ENCODE measurements at places on chromosomes 2 and 18.
A peak's percentile ranks its signal among the peaks of the same experiment; 100 is the strongest.

GRCh38 chr2:97745474-97746174 lies 32.2 kb downstream of the ZAP70 start:
- no peak for DNase-seq

GRCh38 chr2:112658839-112659667 lies 13.3 kb downstream of the SLC20A1 start:
- DNase-seq = no peak

DNA sequence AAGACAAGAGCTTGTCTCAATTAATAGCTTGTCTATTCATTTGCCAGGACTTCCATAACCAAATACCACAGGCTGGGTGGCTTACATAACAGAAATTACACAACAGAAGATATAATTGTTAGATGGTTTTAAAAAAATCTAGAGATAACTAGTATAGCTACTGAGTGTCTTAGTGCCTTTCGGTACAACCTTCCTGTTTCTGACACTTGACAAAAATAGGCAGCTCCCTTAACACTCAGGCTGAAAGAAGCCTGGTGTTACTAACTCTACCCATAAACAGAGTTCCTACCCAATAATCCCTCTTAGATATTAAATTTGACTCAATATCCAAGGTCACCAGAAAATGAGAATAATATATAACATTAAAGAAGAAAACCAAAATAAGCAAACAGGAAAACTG lies 129.7 kb downstream of the BARD1 start:
- DNase-seq = no peak

DNA sequence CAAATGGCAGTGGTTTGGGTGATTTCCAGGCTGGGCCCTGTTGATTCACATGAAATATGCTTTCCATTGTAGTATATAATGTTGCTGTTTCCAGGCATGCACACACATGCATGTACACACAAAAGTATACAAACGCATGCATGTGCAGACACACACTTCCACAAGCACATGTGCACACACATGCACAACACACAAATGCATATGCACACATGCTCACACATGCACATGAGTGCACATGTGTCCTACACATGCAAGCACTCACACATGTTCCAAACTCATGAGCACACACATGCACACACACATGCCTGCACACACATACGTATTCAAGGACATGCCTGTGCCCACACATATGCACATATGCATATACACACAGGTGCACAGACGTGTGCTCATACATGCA lies 30.6 kb downstream of the SNTG2 start:
- DNase-seq = no peak

GRCh38 chr2:174704642-174705041 lies 59.6 kb downstream of the CHRNA1 start:
- no peak for DNase-seq

DNA sequence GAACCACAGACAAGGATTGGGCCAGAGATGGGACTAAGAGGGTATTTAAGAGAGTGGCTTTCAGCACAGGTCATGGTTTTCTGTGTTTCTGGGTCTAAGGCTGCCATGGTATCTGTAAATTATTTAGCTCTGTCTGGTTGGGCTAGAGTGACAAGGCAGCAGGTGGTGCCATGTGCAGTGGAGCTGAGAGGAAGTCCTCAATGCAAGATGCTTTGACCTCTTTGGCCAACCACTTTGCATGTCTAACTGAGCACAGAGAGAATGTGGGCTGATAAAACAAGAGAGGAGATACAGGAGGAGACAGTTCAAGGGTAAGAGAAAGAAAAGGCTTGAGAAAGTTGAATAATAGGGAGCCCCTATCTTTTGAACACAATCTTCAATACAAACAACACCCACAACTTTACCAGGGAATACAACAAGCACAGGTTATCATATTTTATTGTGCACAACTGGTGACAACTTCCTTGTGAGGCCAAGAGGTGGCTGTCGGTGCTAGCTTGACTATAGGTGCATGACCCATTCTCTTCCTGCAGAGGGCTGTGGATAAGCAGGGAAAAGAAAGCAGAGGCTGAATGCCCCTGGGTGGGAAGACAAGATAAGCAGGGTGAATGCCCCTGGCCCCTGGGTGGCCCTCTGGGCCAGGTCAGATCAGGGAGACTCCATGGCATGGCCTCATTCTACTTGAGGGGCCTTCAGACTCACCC lies 12.3 kb downstream of the FLACC1 start:
- peak; percentile 25 for DNase-seq

- DNase-seq = no peak
These were observed 118.1 kb downstream of the MSH2 start for GRCh38 chr2:47520825-47521665.

- DNase-seq = no peak
These were observed 157.8 kb downstream of the BCL2 start for GRCh38 chr18:63161761-63162195.

- no peak for DNase-seq
These were observed 67.7 kb downstream of the ARHGAP28 start for GRCh38 chr18:6797171-6797570.

DNA sequence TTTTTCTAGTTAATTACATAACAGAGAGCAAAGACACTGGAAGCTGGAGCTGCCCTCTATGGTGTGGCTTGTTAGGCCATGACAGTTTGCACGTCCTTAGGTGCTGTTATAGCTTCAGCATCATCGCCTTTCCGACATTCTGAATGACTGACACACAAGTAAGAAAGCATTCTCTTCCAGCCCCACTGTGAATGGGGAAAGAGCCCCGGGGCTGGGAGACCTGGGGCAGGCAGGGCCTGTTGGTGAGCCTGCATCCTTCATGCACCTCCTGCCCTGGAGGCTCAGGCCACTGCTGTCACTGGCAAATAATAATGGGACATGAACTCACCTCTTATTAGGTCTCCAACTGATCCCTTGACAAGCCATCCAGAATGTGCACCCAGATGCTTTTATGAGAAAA lies 71.8 kb downstream of the VAPA start:
- DNase-seq = no peak

DNA sequence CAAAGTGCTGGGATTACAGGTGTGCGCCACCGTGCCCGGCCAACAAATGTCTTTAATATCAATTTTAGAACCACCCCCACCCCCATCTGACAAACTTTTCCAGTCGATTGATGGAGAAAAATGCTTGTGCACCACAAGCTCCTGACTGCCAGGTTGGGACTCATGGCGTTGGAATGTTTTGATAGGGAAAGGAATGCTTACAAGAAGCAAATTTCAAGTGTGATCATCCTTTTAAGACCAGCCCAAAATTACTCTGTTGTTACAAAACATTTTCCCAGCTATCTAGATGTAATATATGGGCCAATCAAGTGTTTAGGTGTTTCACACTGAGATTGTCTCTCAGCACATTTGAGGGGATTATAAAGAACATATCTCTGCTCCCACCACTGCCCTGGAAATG lies 45.2 kb downstream of the UBXN4 start:
- DNase-seq = no peak

- DNase-seq = no peak
These were observed 35.4 kb downstream of the B4GALT6 start for GRCh38 chr18:31648966-31649429.

- DNase-seq = no peak
These were observed 6.2 kb downstream of the ESPNL start for GRCh38 chr2:238106339-238106697.

DNA sequence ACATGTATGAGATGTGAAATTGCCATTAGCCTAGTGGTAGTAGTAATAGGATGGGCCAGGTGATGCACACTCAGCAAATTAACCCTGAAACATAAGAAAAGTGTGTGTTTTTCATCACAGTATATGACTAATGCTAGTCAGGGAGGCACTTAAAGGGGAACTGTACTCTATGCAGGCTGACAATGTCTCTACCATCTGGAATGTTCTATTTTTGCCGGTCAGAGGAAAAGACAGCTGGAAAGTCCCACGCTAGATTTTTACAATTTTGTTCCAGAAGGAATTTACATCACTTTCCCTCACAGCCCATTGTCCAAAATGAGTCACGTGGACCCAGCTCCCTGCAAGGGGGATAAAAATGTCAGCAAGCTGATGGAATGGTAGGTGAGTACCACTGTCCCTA lies 746.3 kb upstream of the CHAC2 start:
- no peak for DNase-seq

- no peak for DNase-seq
These were observed 174.7 kb downstream of the MTX2 start for GRCh38 chr2:176443946-176444345.

GRCh38 chr2:39181297-39181696 lies 60.4 kb upstream of the SOS1 start:
- DNase-seq = no peak

DNA sequence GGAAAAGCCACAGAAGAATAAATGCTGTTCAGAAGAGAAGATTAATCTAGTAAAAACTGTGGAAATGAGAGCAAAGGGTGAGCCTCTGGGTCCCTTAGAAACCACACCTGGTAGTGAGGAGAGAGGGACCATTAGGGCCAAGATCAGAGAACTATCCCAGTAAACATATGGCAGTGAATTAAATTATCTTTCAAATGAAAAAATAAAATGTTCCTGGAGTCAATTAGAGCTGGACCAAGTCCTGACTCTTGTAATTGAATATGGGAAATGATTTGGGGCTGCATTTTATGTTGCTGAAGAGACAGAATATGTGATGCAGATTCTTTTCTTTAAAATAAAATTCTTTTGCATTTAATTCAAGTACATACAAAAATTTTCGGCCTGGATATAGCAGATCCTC lies 62.2 kb upstream of the PAX3 start:
- DNase-seq = no peak

- DNase-seq = no peak
These were observed 29.4 kb upstream of the EIF2AK3 start for GRCh38 chr2:88656690-88657089.

DNA sequence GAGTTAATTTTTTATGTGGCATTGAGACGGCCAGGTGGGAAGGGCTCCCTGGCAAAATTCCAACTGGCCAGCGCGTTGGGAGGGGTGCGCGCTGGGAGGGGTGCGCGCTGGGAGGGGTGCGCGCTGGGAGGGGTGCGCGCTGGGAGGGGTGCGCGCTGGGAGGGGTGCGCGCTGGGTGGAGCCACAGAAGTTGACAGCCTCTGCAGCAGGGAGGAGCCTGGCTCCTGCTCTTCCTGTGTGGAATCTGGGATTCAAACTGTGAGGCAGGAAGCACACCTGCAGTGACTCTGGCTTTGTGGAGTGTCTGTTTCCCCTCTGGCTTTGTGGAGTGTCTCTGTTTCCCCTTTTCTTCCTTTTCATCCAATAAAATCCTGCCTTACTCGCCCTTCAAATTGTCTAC lies 147.9 kb upstream of the CBLN2 start:
- peak; percentile 41 for DNase-seq

- DNase-seq = no peak
These were observed 332.9 kb upstream of the NT5C1B start for GRCh38 chr2:18922276-18922675.

DNA sequence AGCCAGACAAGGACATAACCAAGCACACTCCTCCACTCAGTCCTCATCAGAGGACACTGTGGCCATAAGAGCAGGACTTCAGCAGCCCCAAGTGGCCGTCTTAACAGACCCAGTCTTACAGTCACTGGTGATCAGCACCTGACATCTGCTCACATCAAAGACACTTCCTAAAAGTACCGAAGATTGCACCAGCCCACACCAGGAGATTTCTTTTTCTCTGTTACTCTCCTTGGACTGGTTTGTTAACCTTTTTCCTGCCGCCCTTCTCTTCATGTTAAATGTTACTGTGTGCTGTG lies 44.1 kb downstream of the MRPS5 start:
- DNase-seq = peak; percentile 15

DNA sequence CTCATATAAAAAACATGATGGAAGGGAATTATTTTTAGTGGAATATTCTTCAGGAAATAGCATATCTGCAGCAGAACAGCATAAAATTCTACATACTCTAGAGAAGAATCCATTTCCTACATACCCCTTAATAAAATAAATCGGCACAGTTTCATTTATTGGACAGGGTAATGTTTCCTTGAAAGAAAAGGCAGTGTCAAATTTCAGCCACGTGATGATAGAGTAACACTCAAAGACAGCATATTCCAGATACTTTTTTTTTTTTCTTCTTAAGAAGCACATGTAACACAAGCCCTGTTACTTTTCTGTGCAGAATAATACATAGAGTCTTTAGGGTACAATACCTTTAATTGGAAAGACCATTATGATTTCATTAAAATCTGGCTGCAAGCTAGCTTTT lies 204.4 kb downstream of the SRBD1 start:
- no peak for DNase-seq

- no peak for DNase-seq
These were observed 44.1 kb downstream of the CD28 start for GRCh38 chr2:203750346-203751068.

DNA sequence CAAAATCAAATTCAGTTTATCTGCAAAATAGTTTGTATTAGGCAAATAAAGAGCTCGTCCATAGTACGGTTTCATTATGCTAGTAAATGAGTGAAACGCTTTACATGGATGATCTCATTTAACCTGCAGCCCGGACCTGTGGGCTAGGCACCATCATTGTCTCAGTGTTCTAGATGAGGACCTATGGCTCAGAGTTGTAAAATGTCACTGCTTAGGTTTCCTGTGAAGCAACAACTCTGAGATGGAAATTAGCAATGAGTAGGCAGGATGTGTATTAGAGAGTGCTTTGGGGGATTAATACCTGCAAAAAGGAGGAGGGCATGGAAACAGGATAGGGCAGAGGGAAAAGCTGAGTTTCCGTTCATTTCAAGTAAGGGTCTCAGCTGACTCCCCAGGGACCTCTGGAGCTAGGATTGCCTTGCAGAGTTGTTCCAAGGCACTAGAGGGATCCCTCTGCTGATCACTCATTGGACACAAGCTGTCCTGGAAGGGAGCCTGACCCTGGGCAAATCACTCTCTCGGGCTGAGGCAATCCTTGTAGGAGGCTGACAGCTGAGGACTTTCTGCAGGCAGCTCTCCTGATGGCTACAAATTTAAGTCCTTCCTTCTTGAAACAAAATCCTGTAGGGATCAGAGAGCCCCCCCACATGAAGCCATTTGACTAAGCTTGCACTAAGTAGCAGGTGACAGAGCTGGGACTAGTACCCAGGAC lies 58.8 kb upstream of the SIX2 start:
- DNase-seq = peak; percentile 63

DNA sequence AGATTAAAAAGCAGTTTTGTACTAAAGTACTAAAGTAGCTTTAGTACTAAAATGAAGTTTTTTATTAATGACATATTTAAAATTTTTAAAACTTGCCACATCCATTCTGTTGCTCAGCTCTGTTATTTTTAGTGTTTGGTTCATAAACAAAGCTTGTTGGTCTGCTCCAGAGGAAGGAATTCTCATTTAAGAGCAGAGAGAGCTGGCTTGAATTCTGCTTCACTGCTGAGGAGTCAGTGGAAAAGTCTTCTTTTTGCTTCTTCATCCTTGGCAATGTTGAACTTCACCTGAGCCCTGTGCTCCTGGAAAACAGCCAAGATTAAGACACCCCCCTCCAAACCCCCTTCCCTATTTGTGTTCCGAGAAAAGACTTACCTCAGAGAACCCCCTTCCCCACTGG lies 40.6 kb downstream of the TMEM87B start:
- no peak for DNase-seq

GRCh38 chr2:239805414-239805813 lies 219.7 kb downstream of the NDUFA10 start:
- DNase-seq = no peak

- no peak for DNase-seq
These were observed 197.5 kb downstream of the PHLPP1 start for GRCh38 chr18:62912885-62913284.

GRCh38 chr18:46736135-46736534 lies 20.7 kb downstream of the ST8SIA5 start:
- no peak for DNase-seq
